ENCODE measurements at places on chromosomes 7 and 10. TPM values are rescaled to one million over a fixed set of nuclear protein-coding genes. Genes with fewer than 3 reads are reported as not detected.

DNA sequence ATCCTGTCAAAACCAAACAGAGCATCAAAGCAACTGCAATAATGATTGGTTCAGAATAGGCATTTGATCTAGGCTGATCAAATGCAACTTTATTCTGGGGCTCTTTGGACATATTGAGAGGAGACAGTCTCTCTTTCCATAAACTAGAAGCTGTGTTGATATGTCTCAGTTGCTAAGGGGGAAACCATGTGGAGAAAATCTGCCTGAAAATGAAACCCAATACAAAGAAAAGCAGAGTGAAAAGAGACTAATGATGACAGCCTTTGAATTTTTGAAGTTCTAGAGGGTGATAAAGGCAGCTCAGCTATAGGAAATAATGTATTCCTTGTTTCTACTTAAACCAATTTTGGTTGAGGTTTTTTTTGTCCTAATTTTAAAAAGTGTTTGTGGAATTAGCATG lies 941.8 kb upstream of the POT1 start:
- H3K27me3 ChIP-seq, result no peaks in the 10 kb centered on the region
- no peaks in the 10 kb centered on the region for H3K4me1 ChIP-seq
- DNase-seq, result no peak
- H3K4me3 ChIP-seq, result no peak overlapping the region

Gene EIF3B
- 134 TPM for total RNA-seq

- DNase-seq, result no peak
- no peaks in the 10 kb centered on the region for H3K27me3 ChIP-seq
- H3K4me3 ChIP-seq, result no peak overlapping the region
- H3K36me3 ChIP-seq, result peaks cover 66% of the 10 kb centered on the region
Observed at GRCh38 chr7:102424787-102425218, 8.6 kb upstream of the ORAI2 start.

- peaks cover 58% of the 10 kb centered on the region for H3K4me1 ChIP-seq
- no peaks in the 10 kb centered on the region for H3K36me3 ChIP-seq
- DNase-seq, result no peak
- H3K27ac ChIP-seq, result no peak overlapping the region
- H3K27me3 ChIP-seq, result no peaks in the 10 kb centered on the region
Observed at GRCh38 chr7:101854084-101854865, 36.8 kb downstream of the CUX1 start.

All from esophagus muscularis mucosa (tissue), 4 donors.